Iris pigment epithelial cell (primary cell): ENCODE measurements at places on chromosomes 7 and 10.

DNA sequence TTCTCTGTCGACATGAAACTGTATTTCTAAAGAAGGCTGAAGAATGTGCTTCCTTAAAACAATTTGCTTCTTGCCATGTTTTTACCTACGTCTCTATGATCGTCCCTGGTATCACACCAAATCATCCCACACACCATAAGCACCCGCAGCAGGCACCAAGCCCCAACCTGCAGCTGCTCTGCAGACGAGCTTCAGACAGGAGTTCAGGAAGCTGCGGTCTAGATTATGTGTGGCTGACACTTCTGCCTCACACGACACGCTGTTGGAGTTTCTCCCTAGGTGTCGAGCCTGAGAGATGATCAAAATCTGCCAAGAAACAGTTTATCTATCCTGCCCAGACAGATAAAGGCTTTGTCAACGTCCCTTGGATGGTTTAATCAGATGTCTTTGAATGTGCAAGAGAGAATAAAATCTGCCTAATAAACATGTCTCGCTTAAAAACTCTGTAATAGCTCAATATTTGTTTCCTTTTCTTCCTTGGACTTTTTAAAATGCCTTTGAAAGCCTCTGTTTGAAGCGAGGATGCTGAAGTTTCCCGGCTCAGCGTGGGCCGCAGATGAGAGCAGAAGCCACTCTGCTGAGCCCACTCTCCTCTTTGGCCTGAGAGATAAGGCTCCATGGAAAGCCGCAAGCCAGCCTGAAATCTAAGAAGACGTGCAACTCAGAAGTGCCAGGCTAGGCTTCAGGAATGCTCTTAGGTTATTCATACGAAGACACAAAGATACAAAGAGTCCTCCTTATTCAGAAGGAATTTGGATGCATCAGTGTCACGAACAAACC lies 158.3 kb upstream of the PFKP start:
- no peak for DNase-seq

DNA sequence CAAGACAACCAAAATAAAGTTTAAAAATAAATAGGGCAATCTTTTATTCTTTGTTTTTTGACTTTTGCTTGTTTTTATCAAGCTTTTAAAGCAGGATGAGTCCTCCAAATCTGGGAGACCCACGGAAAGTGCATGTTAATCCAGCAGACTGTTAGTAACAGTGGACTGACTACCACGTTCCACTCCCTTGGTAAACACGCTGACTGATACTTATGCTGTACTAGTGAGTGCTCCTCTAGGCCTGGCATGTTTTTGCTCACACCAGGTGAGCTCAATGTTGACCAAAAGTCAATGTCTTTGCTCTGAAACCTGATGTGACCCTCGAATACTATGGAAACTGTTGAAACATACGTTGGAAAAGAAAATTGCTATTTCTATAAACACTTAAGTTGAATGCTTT lies 88.4 kb downstream of the KIAA1549 start:
- no peak for DNase-seq

GRCh38 chr7:47186316-47186715 lies 395.6 kb downstream of the TNS3 start:
- DNase-seq = no peak

GRCh38 chr7:54349229-54349628 lies 192.9 kb upstream of the VSTM2A start:
- DNase-seq = peak; percentile 8

GRCh38 chr7:74627661-74628411 lies 29.7 kb upstream of the GTF2I start:
- DNase-seq = peak; percentile 44

- peak; percentile 70 for DNase-seq
Observed at GRCh38 chr7:150420987-150421674, 29.3 kb upstream of the GIMAP8 start.

- no peak for DNase-seq
Observed at GRCh38 chr10:103941801-103942200, 23.8 kb upstream of the STN1 start.

DNA sequence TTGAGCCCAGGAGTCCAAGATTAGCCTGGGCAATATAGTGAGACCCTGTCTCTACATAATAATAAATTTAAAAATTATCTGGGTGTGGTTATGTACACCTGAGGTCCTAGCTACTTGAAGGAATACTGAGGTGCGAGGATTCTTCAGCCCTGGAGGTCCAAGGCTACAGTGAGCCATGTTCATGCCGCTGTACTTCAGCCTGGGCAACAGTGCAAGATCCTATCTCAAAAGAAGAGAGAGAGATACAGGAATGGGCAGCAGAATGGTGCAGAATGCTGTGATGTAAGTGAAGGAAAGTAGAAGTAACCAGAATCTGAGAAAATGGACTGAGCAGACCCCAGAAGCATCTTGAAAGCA lies 62.7 kb upstream of the EXOC4 start:
- DNase-seq = no peak

DNA sequence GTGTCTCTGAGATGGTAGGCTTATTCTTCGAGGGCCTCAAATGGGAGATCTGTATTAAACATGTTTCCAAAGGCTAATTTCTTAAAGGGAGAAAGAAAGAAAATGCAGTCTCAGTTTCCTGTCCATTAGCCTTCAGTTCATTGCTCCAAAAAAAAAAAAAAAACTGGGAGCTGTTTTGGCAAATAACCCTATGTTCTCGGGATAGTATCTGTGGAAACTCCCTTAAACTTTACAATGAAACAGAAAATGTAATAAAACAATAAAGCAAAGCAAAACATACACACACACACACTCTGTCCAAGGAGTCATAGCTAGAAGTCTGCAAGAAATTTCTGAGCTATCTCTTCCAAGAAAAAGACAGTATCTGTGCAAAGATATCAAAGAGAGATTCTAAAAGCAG lies 172.5 kb upstream of the CELF2 start:
- DNase-seq = no peak

DNA sequence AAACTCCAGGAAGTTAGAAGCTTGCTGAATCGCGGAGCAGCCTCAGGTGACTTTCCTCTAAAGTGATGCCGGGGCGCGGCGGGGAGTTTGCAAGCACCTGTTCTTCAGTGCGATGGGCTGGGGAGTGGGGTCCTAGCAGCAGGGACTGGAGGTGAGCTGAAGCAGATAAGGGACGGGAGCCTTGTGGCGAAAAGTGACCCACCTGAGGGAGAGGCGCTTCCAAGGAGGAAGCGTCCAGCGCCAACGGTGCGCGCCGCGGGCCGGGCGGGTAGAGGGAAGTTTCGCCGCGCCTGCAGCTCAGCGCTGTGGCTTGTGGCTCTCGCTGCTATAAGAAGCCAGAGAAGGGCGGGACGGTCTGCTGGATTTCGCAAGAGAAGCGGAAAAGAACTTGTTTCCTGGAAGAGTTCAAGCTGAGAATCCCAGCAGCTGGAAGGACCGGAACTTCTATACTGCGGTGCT lies at the start of gene STEAP4:
Gene STEAP4, minus strand, starts transcription at position 305 of the 459 bp plus-strand sequence. CDS start 22,625 bp downstream, outside the sequence.
- peak; percentile 68 for DNase-seq

GRCh38 chr7:149686011-149686410 lies 87.4 kb downstream of the ZNF467 start:
- DNase-seq = peak; percentile 89

DNA sequence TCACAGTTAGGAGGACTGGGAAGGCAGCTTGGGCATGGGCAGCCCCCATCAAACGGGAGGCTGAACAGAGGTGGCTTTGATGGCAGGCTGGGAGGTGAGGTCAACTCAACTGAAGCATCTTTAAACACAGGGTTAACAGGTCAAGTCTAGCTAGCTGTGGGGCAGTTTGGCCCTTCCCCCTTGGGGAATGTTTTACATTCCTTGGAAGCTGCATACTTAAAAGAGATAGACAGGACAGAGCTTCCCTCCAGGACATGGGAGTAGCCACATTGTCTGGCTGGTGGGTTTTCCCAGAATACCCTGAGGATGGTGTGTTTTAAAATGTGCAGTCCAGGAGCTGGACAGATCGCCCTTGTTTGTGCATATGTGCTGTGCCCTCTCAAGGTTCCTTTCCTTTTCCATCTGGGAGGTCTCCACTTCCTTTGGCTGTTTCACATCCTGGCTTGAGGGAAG lies 6.8 kb upstream of the RASSF4 start:
- no peak for DNase-seq

DNA sequence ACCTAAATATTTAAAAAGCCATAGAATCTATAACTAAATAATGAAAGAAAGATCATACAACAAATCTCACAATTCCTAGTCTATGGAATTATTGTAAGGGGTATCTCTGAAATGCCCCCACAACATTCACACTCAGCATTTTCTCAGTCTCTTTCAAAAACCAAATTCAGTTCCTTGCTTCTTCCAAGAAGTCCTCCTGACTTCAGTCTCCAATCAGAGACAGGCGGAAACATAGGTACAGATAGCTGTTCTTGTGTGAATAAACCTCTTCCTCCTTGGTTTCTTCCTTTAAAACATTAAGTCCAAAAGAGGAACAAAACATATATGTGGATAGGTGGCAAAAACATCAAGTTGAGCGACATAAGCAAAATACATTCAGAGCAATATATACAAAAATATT lies 13.9 kb upstream of the FBXW4 start:
- no peak for DNase-seq

DNA sequence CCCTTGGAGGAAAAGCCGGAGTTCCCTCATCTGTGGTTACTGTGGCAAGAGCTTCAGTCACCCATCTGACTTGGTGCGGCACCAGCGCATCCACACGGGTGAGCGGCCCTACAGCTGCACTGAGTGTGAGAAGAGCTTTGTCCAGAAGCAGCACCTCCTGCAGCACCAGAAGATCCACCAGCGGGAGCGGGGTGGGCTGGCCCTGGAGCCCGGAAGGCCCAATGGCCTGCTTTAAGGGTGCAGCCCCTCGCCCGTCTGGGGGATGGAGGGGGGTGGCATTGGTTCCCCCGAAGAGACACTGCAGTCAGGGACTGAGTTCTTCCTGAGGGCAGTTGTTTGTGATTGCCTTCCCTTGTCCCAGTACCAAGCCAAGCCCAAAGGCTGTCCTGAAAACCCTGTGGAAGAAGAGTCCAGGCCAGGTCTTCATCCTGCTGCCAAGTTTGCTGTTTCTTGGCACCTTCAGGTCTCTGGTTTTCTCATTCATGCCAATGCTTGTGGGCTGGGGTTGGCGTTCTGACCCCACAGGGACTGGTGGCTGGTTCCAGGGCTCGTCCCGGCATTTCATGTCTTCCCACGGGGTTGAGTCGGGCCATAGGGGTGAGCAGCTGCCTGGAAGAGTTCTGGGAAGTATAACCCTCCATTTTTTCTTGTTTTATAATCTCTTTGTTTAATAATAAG lies 7.7 kb upstream of the ZNF783 start:
- no peak for DNase-seq

DNA sequence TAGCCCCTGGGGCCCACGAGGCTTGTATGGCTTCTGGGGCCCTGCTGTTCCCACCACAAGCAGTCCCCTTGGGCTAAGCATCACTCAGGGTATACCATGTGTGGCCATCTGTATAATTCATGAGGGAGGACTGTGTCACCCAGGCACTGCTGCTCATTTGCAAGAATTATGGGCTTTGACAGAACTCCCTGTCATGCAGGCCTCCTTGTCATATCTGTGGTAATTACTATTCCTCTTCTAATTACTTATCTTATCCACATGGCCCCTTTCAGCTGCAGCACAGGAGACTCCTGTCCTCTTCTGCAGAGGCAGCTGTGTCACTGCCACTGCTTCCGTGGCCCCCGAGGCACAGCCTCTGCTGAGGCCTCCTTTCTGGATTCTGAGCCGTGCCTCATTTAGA lies 46.3 kb downstream of the LRMDA start:
- no peak for DNase-seq

- peak; percentile 67 for DNase-seq
Observed at GRCh38 chr10:3783682-3784432, 1.2 kb downstream of the KLF6 start.

GRCh38 chr10:132397036-132397541 lies at the start of gene PWWP2B:
Gene PWWP2B (plus strand): TSS chr10:132397200. CDS start chr10:132397227, 27 bp downstream.
- DNase-seq = no peak

GRCh38 chr10:10532236-10532635 lies 485.4 kb upstream of the CELF2 start:
- no peak for DNase-seq

DNA sequence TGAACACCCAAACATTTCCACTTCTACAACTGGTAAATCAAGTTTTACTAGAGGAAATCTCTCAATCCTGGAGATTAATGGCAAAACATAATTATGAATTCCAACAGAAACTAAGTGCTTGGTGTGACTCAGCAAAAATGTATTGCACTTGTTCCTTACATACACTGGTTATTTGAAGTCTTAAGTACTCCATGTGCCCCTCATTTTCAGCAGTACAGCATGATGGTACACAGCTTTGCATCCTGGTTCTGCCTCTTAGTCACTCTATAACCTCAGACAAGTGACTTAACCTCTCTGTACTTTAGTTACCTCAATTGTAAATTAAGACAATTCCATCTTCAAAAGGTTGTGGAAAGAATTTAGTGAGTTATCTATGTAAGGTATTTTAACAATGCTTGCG lies 12.9 kb downstream of the SLC16A12 start:
- peak; percentile 88 for DNase-seq

DNA sequence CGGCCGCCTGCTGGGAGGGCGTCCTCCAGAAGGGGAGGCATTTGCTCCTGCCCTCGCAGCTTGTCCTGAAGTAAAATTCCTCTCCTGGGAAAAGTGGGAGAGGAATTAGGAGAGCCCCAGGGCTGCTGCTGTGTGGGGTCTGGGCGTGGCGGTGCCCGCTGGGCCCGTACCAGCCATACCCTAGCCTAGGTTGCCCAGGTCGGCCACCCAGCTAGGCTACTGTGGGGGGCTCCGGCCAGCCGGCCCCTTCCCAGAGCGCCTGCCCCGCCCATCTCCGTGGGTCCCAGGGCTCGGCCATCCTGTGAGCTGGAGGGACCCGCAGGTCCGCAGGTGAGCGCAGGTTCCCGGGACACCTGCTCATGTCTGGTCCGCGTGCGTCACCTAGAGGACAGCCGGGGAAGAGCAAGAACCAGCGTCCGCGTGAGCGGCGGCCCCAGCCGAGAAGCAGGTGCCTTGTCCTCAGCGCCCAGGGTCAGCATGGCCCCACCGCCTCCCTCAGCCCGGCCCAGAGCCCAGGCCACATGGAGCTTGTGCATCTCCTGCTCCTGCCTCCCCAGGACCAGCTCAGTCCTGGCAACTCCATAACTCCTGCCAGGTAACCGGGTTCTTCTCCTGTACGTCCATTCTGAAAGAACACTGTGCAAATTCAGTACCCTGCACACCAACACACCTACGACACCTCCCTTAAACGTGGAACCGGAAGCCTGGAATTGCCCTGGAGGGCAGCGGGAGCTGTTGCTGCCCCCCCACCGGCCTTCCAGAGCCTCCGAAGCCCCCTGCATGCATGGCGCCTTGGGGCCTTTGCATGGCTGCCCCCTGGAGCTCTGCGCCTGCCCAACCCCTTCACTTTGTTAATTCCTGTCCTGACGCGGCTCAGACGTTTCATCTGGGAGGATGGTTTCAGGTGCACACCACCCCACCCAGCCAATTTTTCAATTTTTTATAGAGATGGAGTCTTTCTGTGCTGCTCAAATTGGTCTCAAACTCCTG lies 22.8 kb upstream of the FOXL3 start:
- no peak for DNase-seq

GRCh38 chr7:101077303-101078086 lies 7.8 kb upstream of the TRIM56 start:
- DNase-seq = peak; percentile 63

- no peak for DNase-seq
Observed at GRCh38 chr7:128190051-128190647, 50.9 kb upstream of the LEP start.
